NCI-H1092 (cell line): ENCODE measurements at places on chromosomes 12 and 14.

- no peak for DNase-seq
Observed at GRCh38 chr14:98035396-98035795, 1236.6 kb downstream of the BCL11B start.

DNA sequence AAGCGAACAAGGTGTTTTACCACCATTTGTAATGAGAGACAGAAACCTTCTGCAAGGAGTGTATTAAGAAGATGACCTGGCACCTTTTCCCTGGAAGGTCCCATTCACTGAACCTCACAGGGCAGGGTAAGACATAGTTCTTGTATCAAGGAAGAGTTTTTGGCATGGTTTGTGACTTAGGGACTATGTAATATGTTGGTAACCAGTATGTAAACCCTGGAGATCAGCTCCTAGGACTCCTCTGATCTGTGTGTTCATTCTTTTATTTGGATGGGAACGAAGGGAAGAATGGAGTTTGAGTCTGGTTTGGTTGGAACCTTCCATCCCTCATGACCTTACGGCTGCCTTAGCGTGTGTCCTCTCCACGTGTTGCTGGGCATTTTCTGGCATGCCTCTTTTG lies 175.4 kb downstream of the CAND1 start:
- no peak for DNase-seq

DNA sequence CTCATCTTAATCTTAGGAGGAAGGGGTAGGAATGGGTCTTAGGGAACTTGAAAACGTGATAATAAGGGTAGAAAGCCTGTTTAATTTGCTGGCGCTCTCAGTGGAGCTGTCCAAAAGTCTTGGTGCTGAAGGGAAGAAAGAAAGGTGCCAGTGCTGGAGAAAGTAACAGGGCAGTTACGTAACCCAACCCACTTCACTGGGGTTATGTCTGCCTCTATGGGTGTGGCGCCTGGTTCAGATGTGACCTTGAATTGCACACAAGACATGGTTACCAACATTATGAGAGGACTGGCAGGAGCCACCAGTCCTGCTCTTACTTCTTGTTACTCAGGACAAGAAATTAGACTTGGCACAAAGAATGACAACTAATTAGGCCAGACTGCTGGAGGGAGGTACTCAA lies 18.6 kb upstream of the GPATCH2L start:
- no peak for DNase-seq

DNA sequence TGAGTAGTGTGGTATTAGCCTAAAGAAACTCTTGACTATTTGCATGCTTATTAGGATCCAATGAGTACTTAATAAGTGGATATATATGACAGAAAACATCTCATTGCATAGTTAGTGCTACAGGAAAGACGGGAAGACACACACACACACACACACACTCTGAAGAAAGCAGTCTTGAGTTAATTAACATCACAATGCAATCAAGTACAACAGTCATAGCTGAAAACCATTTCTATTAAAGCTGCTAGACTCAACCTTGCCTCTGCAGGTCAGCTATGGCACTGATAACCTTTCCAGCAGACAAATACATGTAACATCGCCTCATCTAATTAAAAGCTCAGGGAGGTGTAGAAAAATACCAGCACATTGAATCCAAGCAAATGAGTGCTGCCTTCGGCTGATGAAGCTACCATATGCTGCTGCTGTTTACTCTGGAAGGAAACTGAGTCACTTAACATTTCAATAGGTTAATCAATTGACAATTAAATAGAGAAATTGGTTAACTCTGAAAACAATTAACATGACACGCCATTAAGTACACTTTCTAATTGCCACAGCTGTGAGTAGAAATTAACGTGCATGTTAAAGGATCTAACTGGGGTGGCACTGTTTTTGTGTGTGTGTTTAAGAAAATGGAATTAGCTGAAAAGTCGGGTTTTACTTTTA lies 93.2 kb upstream of the OTX2 start:
- no peak for DNase-seq

GRCh38 chr12:126198966-126199692 lies 1133.9 kb downstream of the AACS start:
- DNase-seq: no peak

GRCh38 chr12:12891080-12891880 lies at the start of gene GPRC5A:
TSS of gene GPRC5A (plus strand) at chr12:12891562. CDS start at chr12:12908250, 16,688 bp downstream.
- DNase-seq: no peak

- DNase-seq: no peak
Observed at GRCh38 chr14:75254901-75255584, 23.6 kb upstream of the FOS start.

GRCh38 chr12:131239384-131240094 lies 285.8 kb downstream of the ADGRD1 start:
- DNase-seq: no peak
